ENCODE measurements at places on chromosomes 7 and 10.
A peak's percentile ranks its signal among the peaks of the same experiment; 100 is the strongest.

- DNase-seq, result no peak
Measured at GRCh38 chr7:139169816-139170215, 60.3 kb upstream of the ZC3HAV1 start.

- DNase-seq, result no peak
Measured at GRCh38 chr10:71864911-71865361, 13.9 kb upstream of the PSAP start.

- no peak for DNase-seq
Measured at GRCh38 chr7:36527549-36527913, 137.9 kb downstream of the ANLN start.

- DNase-seq, result no peak
Measured at GRCh38 chr10:45040921-45041542, 40.3 kb downstream of the ZNF22 start.

DNA sequence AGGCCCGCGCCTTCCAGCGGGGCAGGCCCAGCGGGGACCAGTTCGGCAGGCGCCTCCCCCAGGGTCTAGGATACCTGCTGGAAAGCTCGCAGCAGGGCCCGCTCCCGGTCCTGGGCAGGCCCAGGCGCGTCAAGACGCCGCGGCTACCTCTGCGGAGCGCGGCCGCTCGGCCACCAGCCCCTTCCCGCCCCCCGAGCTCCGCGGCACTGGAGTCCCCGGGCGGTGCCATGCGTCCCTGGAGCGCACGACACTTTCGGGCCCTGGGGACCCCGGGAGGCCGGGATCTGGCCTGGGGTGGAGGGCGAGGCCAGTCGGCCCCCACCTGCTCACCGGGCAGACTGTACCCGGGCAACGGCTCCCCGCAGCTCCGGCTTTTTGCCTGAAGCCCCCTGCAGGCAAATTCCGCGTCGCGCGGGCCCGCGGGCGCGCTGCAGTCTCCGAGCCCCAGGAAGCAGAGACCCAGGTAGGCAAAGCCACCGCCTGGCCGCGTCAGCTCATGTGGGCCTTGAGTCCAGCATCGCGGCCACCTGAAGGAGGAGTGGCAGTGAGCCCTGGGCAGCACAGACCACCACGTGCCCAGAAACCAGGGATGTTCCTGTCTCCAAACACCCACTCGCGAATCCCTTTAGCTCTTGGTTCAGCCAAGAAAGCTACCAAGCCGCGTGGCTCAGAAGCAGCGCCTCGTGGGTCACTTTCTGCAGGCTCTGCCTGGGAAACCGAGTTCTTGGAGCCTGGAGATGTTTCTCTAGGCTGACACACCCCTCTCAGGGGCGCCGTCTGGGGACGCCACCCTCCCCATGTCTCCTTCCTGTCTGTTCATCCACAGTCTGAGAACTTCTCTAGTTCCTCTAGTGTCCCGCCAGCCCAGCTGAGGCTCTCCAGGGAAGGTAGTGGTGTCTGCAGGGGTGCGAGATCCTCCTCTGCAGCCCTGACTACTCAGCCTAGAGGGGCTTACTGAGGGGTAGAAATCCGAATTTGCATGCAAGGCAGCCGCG is 46.1 kb upstream of the APBB1IP start:
- DNase-seq, result no peak

DNA sequence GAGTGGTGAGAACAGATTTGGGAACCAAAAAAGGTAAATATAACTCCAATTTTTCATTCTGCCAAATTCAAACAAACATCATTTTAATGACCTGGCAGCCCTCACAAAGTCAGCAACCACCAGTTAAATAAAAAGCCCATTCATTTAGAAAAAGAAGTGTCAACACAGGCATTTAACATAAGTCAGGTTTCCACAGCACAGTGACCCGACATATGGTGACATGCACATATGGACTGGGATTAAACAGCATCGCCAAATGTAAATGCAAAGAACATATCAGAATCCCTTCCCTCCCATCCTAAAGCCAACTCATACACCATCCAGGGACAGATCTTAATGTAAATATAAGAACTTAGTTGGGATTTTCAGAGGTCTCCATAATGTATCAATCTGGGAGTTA is 293.2 kb downstream of the FGFR2 start:
- DNase-seq, result peak; percentile 74

DNA sequence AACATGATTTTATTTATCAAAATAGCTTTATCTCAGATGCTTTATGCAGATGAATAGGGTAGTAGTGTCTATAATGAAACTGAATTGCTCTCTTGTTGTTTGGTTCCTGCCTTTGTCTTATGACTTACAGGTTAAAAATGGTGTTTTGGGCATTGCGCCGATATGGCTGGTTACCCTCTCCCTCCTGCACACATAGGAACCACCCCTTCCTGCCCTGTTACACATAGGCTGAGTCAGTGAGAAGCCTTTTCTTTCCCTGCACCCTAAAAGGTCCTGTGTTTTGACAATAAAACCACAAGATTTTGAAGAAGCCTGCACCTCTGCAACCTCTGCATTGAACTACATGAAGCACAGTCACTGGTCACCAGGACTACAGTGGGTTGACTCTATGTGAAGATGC is 655.8 kb upstream of the ANKRD30A start:
- DNase-seq, result no peak

DNA sequence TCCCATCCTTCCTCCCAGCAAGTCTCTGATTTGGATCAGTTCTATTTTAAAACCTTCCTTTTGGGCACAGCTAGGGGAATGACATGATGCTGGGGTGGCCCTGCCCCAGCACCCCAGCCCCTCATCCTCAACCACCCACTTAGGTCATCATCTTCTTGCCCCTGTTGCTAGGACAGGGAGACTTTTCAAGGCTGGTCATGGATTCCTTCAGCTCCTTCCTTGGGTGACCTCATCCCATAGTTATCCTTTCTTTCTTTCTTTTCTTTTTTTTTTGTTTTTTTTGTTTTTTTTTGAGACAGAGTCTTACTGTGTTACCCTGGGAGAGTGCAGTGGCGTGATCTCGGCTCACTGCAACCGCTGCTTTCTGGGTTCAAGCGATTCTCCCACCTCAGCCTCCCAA is 127.2 kb downstream of the WDFY4 start:
- DNase-seq, result no peak

- DNase-seq, result no peak
Measured at GRCh38 chr7:16755397-16755796, 1.8 kb downstream of the TSPAN13 start.

DNA sequence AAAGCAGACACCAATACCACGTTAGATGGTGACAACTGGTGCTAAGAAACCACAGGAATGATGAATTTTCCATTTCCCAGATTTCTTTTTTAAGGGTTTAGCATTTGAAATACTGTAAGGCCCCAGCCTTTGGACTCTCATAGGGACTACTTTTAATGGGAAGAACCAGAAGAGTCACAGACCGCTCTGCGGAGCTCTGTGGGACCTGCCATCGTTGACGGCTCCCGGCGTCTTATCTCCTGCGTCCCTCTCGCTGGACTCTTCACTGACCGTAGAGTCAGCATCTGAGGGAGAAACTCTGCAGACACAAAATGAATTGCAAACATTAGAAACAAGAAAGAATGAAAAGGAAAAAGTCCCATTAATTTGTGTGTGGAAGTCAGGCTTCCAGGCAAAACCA is 81.4 kb upstream of the ATP6V0A4 start:
- DNase-seq, result no peak

- DNase-seq, result no peak
Measured at GRCh38 chr10:88851706-88852105, at the start of gene ANKRD22. ANKRD22 (minus strand) TSS chr10:88851844; CDS start chr10:88851607, 237 bp downstream.

GRCh38 chr7:87658553-87658952 is 30.4 kb downstream of the RUNDC3B start:
- no peak for DNase-seq

DNA sequence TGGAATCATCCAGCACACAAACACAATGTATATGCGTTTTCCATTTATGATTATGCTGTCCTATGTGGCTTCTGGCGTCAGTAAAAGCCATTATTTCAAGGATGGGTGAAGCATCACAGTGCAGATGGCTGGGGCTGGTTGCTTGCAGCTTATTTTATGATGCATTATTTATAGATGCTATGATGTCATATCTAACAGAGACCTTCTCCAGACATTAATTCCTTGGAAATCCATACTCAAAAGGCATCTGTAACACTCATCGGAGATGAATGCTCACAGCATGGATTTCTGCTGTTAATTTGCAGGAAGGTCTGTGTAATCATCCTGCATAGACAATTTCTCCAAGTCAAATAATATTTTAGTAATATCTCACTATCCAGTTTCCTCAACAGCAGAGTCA is 7.2 kb downstream of the RGS10 start:
- no peak for DNase-seq

- no peak for DNase-seq
Measured at GRCh38 chr10:96250349-96250748, 21.0 kb downstream of the BLNK start.

GRCh38 chr7:21251151-21251800 is 176.6 kb upstream of the SP4 start:
- no peak for DNase-seq

DNA sequence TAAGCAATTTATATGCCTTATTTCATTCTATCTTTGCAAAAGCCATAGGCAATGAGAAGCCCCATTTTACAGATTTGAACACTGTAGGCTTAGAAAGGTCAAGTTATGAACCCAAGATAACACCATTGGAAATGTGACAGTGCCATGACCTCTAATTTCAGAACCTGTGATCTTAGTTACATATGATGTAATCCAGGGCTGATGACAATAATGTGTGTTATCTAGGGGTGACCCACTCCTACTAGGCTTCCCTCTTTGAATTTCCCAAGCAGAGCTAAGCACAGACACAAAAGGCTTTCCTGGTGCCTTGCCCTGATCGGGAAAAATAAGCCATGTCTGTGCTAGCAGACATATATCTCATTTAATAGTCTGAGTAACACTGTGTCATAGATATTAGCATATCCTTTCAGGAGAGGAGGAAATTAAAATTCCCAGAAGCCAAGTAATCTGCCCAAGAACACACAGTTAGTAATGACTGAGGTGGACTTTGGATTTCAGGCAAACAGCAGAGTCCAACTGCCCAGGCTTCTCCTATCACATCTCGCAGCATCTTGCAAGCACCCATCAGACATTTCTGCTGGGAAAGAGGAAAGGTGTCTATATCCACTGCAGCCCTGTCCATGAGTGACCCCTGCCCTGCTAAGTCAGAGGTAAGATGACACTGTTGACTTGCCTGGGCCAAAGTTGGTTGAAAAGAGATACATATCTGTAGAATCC is 2.8 kb upstream of the TECTB start:
- DNase-seq, result no peak

GRCh38 chr10:70283445-70284399 is at the start of gene NPFFR1:
NPFFR1 (minus strand) TSS chr10:70284004; CDS start chr10:70283676, 328 bp downstream.
- DNase-seq, result no peak

Data from NCI-H446 (cell line).